ELR (cell line): ENCODE measurements at places on chromosomes 16 and 17.

DNA sequence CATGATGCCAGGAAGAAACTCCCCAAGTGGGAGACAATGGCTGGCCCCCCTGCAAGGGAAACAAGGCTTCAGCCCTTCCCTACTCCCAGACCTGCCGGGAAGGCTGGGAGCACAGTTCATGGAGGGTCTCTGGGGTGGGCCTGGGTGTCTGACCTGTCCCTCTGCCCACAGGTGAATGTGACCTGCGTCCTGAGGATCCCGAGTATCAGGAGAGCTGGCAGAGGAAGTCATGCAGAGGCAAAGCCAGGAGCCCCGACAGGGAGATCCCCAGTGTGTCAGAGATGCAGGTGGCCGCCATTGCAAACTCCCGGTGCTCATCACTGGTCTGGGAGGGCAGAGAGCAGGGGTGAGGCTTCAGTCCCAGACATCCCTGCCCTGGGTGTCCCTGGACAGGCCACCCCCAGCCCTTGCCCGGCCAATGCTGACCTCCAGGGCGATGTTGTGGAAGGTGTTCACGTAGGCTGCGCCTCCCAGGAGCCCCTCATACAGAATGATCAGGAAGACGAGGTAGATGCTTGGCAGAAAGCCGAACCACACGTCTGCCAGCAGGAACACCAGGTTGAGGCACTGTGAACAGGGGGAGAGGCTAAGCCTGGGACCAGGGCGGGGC is 5.3 kb upstream of the NPIPB7 start:
- DNase-seq, result no peak

- peak; percentile 57 for DNase-seq
These were observed 111.9 kb downstream of the GSG1L start for GRCh38 chr16:27951489-27952120.

DNA sequence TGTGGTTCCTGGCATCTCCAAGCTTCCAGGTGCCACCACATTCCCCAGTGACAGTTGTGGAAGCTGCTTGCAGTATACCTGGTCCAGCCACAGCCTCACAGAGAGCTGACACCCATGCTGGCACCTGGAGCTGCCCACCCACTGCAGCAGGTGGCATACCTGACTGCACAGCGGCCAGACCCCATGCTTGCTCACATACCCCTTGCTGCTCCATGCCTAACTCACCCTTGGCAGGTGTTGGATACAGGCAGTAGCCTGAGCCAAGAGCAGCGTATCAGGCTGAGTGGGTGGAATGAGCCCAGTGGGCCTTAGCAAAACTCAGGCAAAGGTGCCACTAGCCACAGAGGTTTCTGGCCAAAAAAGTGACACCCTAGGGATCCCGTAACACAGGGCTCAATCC is 232.3 kb downstream of the CEP112 start:
- no peak for DNase-seq

DNA sequence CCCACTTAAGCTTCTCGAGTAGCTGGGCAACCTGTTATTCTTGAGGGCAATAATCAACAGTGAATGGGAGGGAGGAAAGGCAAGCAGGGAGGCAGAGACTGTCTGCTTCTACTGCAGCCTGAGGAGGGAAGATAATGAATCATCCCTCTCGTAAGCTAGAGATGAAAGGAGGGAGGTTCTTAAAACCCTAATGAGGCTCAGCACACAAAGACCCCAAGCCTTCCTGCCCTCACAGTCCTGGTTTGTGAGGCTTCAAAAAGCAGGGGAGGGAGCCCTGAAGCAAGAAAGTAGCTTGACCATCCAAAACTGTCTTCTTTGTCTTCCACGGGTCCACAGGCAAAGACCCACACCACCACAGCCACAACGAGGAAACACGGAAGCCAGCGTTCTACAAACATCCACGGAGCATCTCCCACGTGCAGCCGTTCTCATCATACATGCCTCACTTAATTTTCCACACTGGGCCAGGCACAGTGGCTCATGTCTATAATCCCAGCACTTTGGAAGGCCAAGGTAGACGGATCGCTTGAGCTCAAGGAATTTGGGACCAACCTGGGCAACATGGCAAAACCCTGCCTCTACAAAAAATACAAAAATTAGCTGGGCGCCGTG is 1.8 kb downstream of the PIK3R5 start:
- DNase-seq, result no peak

- no peak for DNase-seq
These were observed 454.9 kb downstream of the KCNJ2 start for GRCh38 chr17:70624211-70624610.

DNA sequence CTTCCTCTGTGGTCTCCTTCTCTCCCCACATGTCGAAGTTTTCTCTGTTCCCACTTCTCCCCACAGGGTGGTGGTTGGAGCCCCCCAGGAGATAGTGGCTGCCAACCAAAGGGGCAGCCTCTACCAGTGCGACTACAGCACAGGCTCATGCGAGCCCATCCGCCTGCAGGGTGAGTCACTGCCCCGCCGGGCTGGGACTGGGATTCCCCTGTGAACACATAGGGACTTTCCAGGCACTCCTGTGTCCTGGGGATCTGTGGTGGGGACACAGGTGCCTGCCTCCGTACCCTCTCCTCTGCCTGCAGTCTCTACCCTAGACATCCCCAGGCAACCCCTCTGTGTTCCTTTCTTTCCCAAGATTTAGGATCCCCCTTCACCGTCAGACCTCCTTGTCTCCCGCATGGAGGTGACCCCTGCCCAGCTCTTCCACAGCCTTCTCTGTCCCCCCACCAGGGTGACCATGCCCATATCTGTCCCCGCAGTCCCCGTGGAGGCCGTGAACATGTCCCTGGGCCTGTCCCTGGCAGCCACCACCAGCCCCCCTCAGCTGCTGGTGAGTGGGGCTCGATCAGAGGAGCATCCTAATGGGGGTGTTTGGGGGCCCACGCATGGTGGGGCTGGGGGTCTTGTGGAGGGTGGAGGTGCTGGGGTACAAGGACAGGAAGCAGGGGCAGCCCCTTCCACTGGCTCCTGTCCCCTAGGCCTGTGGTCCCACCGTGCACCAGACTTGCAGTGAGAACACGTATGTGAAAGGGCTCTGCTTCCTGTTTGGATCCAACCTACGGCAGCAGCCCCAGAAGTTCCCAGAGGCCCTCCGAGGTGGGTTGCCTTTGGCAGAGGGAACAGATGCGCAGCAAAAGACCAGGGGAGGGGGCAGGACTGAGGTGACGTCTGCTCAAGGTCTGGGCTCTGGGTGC is 5.8 kb downstream of the ITGAM start:
- peak; percentile 72 for DNase-seq

GRCh38 chr16:65739518-65739917 is 617.7 kb upstream of the CDH11 start:
- DNase-seq, result no peak

- no peak for DNase-seq
These were observed 28.7 kb upstream of the DNAI2 start for GRCh38 chr17:74245145-74245831.

DNA sequence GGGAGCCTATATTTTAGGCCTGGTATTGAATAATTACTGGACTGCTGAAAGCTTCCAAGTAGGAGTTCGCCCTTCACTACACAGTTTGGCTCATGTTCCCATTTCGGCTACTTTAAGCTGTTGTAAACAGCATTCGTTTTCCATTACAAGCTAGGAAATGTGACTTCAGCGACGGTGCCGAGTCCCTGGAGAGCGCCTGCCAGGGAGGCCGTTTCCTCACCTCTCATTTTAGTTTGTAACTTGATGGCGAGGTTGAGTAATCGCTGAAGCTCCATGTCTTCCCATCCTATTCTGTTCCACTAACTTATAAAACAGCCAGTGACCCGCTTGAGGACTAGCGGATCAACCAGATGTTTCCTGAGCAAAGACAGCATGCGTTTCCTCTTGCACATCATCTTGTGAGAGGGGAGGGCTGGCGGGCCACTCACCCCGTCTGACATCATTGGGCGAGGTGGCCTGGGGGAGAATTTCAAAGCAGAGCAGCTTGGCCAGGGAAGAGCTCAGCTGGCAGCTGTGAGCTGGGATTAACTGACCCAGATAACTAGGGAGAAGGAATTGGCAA is 32.9 kb downstream of the PCTP start:
- DNase-seq, result peak; percentile 39

- DNase-seq, result no peak
These were observed 10.0 kb downstream of the MMP15 start for GRCh38 chr16:58035356-58036170.

GRCh38 chr16:77227745-77228144 is 28.5 kb downstream of the SYCE1L start:
- no peak for DNase-seq

GRCh38 chr16:52741351-52741750 is 194.4 kb upstream of the TOX3 start:
- no peak for DNase-seq

DNA sequence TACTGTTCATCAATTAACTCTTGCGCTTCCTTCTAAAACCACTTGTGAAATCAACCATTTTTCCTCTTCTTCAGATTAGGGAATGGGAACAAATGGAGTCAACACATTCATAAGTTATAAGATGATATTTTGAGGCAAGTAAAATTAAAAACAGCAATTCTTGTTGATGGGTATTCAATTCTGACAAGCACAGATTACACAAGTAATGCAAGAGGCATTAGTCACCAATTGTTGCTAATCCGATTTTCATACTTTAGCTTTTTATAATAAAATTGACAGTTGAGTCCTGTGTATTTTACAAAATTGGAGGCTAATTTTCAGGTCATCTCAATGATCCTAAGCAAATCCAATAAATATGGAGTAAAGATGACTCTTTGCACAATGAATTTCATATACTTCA is 918.4 kb upstream of the SOX9 start:
- DNase-seq, result no peak

GRCh38 chr17:66751771-66752170 is 83.1 kb upstream of the CACNG5 start:
- no peak for DNase-seq

GRCh38 chr17:81858170-81858966 is 2.0 kb downstream of the P4HB start:
- DNase-seq, result no peak
